ENCODE measurements at places on chromosomes 16 and 17.

- no peak for DNase-seq
Measured at GRCh38 chr17:80219763-80220053, 425 bp downstream of the SGSH start.

- no peak for DNase-seq
Measured at GRCh38 chr17:83098241-83099085, 19.1 kb downstream of the METRNL start.

- DNase-seq, result no peak
Measured at GRCh38 chr17:21345236-21345635, 30.9 kb upstream of the KCNJ12 start.

- DNase-seq, result no peak
Measured at GRCh38 chr16:77868478-77868877, 80.1 kb downstream of the VAT1L start.

DNA sequence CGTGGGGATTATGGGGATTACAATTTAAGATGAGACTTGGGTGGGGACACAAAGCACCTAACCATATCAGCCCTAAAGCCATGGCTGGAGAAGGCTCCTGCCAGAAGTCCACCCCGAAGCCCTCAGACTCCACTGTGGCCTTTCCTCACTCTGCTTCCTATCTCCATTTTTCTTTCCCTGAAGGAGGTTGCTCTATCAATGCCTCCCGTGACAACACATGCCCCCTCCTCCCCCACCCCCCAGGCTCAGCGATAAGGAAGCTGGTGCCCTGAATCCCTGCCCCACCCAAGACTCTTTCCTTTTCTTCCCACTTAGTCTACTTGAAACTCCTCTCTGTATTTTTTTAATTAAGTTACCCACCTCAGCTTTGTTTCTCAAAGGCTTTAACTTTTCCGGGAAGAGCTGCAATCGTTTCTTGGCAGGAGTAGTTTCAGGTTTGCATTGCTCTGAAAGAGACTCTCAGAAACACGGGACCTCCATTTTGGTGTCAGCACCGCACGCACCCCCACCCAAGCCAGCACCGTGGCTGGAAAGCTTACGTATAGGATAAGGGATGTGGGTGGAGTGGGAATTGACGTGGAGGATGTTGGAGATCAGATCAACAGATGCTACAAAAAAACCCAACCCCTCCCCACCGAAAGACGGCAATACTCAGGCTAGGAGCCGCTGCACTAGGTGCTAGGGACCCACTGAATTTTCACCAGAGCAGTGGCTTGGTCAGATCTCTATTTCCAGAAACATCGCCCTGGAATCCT is 15.2 kb upstream of the CA4 start:
- DNase-seq, result peak; percentile 26

DNA sequence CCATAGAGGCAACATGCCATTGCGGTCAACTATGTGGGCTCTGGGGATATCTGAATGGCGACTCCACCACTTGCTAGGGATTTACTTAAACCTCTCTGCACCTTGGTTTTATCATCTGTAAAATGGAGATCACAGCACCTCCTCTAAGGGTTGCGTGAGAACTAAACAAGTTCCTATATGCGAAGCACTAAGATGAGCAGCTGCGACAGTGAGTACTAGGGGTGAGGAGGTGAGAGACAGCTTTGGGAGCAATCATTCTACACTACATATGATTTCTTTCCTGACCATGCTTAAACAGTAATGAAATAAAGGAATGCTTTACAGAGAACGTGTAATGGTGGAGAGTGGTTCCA is 61.4 kb downstream of the CREBBP start:
- no peak for DNase-seq

- DNase-seq, result peak; percentile 69
Measured at GRCh38 chr16:30112197-30113030, 923 bp downstream of the GDPD3 start.

DNA sequence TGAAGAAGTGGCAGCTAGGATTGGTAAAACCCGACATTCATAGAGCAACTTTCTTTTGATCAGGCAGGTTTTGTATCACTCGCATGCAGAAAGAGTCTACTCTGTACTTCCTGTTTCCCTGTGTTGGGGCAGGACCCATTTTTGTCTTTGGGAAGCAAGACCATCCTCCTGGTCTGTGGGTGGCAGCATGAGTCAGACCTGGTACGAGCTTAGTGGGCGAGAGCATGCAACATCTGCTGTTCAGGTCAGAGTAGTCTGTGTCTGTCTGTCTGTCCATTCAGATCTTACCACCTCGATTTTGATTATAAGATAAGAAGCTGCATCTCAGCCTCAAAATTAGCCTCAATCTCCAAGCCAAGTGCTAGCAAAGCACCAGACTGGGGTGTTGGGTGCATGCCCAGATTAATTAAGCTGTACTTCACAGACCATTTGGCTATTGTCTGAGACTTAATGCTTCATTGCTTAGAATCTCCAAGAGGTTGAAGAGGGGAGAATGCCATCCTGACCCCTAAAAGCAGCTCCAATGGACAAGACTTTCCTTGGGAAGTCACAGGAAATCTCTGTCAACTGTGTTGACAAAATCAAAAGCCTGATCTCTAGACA is 110.9 kb downstream of the XYLT1 start:
- DNase-seq, result no peak

GRCh38 chr17:79803997-79804855 is 7.3 kb upstream of the CBX8 start:
- no peak for DNase-seq

GRCh38 chr16:57920215-57920879 is 50.6 kb downstream of the CNGB1 start:
- DNase-seq, result no peak

GRCh38 chr17:80270836-80271235 is 10.2 kb downstream of the RNF213 start:
- no peak for DNase-seq

DNA sequence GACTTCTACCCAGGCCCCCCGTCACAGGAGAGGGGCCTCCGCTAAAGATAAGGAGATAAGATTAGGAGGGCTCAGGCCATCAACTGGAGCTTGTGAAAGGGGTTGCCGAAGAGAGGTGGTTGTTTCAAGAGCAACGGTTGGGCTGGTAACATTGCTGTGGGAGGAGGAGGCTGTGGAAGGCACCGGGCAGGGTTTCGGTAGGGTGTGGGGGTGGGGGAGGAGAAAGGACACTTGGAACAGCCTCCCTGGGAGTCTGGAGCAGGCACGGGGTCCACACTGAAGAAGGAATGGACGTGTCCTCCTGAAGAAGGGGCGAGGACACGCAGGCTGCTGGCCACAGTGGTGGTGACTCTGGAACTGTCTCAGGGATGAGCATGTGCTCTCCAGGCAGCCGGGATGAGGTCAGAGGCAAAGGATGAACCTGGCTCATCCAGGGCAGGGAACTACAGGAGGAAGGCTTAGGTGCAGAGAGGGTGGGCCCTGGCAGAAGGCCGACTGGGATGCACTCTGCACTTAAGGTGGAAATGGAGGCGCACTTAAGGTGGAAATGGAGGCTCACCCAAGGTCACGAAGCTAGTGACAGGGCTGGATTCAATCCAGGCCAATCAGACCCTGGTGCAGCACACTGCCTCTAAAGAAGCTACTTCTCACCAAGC is 1.2 kb upstream of the EPX start:
- DNase-seq, result no peak

DNA sequence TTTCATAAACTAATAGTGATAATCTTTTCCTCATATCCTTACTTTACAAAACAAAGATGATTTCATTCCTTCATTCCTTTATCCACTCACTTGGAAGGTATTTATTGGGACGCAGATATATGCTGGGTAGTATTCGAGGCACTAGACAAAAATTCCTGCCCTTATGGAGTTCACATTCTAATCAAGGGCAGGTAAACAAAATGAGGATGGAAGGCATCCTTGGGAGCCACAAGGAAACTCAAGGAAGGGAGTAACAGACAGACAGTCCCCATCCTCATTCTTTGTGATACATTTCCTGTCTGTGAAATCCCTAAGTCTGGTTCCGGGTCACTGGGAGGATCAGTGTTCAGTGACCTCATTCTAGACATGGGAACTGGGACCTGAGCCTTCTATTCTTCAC is 45.2 kb downstream of the SLC6A2 start:
- DNase-seq, result no peak

DNA sequence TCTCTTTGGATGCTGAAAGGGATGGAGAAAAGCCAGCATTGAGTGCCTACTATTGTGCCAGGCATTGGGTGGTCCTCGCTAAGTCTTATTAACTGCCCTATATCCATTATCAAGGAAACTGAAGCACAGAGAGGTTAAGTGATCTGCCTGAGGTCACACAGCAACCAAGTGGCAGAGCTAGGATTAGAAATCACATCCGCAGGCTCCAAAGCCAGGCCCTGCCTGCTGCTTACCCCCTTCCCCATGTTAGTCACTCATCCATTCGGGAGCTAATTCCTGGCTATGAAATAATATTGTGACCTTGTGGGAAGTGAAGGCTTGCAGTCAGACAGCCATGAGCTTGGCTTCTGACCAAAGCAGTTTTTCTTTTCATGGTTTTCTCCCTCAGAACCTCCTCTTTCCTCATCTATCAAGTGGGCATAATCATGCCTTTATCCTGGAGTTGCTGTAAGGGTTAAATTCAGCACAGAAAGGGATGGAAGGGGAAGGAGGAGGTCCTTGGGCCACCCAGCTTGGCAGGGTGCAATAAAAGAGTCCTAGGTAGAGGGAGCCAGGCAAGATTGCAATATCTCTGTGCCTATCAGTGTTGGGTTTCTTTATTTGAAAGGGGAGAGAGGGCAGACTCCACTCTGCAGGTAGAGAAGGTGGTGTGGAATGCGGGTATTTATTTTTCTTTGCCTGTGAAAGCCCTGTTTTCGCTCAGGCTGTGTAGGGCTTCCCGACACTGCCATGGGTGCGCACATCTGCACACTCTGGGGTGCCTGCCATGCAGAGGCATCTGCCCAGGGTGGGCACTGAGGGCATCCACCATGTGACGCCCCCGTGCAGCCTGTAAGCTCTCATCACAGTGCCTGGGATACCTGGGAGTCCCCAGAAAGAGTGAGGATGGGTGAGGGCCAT is 11.3 kb downstream of the RAI1 start:
- DNase-seq, result peak; percentile 65

DNA sequence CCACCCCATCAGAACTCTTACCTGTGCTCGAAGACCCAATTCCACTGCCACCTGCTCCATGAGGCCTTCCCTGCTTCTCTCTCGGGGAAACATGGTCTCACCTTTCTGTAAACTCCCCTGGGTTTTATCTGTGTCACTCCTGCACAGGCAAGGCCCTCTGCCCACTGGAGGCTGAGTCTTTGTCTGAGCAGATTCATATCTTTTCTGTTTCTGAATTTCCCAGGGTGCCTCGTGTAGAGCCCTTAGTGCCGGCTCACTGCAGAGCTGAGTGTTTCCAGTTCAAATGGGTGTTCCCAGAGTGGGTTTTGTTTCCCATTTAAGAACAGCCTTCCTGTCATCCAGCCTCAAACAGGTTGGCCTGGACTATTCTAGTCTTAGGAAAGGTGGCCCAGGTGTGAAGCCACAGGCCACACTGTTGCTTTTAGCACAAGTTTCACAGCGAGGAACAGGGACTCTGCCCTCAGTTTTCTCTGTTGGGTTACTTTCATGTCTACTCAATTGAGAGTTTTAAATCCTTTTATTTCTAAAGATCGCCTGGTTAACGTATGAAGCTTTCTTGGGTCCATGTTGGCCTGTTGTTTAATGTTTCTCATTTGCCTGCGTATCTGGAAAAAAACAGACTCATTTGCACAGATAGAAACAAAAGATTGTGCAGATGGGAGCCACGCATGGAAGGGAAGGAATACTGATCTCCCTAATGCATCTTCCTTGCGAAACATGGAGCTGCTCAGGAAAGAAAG is 228.7 kb downstream of the MSI2 start:
- no peak for DNase-seq

- DNase-seq, result no peak
Measured at GRCh38 chr16:4087990-4088577, 28.2 kb downstream of the ADCY9 start.

DNA sequence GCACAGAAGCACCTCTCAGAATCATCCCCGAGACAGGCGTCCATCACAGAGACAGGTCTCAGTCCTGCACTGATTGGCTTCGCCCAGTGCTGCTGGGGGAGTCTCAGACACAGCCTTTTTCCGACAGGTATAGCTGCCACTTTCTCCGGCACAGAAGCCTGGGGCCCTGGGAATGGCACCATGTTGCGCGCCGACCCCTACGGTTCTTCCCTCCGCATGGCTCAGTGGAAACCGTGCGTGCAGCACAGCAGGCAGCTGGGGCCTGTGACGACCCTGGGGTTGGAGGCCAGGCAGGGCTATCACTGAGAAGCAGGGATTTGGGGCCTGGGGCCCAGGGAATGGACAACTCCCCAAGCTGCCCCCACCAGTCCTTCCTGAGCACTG is 29.7 kb upstream of the CDH15 start:
- DNase-seq, result no peak

DNA sequence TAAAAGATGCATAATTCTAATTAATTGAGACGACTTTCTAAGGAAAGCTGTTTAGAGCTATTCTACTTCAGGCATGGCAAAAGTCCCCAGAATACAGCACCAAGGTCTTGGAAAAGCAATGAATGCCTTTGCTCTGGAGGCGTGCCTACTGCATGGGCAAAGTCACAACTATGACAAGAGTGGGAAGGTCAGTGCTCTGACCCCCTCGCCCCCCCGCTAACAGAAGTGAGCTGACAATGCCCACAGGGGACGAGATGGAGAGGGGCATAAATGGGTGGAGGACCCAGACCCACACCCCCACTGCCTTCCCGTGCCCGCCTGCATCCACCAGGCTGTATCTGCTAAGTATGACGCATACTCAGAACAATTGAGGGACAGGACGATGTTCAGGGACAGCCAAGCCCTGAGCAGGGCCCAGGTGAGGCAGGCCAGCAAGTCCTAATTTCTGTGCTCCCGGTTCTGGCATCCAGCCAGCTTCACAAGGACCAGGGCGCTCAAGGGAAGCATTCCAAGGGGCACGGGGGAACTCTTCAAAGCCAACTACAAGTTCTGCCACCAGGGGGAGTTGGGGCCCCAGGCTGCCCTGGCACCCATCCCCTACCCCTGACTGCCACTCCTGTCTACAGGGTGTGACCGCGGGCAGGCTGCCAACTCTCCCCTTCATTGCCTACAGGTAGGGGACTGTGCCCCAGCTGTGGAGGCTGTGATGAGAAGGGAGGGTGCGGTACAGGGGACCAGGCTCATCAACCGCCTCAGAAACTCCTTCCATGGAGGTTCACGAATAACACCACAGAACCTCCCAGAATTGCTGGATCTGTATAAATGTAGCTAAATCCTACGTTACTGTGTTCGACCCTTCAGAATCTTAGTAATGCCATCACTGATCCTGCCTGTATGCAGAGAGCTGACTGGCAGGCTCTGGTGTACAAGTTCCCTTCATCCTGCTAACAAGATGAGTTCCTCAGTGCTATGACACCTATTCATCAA is 20.8 kb downstream of the NPRL3 start:
- DNase-seq, result peak; percentile 77

DNA sequence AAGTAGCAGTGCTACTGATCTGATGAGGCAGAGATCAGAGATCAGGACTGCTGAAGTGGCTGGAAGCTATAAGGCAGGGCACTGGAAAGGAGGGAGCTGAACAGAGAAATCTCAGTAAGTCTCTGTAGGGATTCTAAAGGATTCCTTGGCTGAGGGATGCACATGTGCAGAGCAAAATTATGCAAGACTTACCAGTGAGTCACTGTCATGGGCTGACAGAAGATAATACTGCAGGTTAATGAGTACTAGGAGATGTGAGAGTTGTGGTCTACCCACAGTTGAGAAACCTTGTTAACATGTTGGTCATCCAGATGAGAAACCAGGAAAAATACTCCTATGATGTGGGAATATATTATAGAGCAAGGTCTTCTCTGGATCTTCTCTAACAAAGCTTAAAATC is 378.1 kb downstream of the HAPSTR1 start:
- no peak for DNase-seq
